ENCODE measurements at places on chromosomes 3 and 15. TPM values are rescaled to one million over a fixed set of nuclear protein-coding genes. Genes with fewer than 3 reads are reported as not detected.

- DNase-seq = no peak
Observed at GRCh38 chr3:186980989-186981388, 50.7 kb downstream of the ST6GAL1 start.

DNA sequence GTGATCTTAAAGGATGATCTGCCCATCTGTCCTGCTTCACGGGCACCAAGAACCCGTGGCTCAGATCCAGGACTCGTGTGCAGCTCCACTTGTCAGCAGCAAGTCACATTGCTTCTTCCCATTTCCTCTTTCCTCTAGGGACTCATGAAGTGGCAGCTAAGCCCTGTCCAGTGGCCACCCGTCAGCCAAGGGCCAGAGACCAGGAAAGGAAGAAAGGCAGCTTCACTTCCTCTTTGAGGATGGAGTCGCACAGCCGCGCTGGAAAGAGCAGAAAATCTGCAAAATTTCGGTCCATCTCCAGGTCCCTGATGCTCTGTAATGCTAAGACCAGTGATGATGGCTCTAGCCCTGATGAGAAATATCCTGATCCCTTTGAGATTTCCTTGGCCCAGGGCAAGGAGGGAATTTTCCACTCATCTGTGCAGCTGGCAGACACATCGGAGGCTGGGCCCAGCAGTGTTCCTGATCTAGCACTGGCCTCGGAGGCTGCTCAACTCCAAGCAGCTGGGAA lies 28.5 kb downstream of the IL16 start:
- peak; percentile 55 for DNase-seq

DNA sequence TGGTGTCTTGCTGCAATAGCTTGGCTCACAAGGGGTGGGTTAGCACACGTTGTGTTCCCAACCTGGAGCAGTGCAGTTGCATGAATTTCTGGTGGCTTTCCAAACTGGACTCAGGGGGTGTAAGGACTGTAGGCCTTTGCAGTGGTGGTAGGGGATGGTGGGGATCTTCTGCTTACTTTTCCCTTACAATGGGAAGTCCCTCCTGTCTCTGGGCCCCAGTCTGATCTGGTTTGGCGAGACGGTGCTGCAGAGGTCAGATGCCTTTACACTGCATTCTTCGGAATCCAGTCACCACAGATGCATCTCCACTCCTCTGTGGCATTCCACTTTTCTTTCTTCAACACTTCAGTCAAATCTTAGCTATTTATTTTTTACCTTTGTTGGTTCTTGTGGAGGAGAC lies 132.1 kb downstream of the DOCK3 start:
- no peak for DNase-seq

DNA sequence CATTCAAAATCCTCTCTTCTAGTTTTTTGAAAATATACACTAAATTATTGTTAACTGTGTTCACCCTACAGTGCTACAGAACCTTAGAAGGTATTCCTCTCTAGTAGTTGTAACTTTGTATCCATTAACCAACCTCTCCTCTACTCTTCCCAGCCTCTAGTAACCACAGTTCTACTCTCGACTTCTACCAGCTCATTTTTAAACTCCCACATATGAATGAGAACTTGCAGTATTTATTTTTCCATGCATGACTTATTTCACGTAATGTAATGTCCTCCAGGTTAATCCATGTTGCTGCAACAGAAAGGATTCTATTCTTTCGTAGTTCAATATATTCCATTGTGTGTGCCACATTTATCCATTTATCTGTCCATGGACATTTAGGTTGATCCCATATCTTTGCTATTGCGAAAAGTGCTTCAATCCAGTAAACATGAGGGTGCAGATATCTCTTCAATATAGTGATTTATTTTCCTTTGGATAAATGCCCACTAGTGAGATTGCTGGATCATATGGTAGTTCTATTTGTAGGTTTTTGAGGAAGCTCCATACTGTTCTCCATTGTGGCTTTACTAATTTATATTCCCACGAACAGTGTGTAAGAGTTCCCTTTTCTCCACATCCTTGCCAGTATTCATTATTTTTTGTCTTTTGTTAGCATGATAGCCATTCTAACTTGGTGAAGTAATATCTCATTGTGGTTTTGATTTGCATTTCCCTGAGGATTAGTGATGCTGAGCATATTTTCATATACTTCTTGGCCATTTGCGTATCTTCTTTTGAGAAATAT lies 113.7 kb upstream of the SMAD3 start:
- DNase-seq = no peak

DNA sequence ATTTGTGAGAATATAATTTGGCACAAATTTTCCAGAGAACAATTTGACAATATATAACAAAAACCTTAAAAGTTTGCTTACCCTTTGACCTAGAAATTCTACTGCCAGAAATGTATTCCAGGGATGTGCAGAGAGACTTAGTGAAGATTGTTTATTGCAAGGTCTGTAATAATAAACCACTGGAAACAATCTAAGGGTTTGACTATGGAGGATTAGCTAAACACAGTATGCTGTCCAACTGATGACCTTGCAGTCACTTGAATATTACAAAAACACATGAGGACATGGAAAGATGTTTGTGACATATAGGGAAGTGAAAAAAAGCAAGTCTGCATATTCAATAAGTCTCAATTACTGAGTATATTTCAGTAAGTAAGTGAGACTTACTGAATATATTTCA lies 48.1 kb upstream of the CDV3 start:
- DNase-seq = no peak

GRCh38 chr15:79682851-79683288 lies 213.9 kb downstream of the MTHFS start:
- DNase-seq = no peak

- DNase-seq = no peak
Observed at GRCh38 chr3:5160940-5161858, 26.3 kb upstream of the EDEM1 start.

- no peak for DNase-seq
Observed at GRCh38 chr3:150286390-150287147, 121.5 kb upstream of the TSC22D2 start.

GRCh38 chr3:106113747-106114146 lies 244.9 kb upstream of the CBLB start:
- no peak for DNase-seq

DNA sequence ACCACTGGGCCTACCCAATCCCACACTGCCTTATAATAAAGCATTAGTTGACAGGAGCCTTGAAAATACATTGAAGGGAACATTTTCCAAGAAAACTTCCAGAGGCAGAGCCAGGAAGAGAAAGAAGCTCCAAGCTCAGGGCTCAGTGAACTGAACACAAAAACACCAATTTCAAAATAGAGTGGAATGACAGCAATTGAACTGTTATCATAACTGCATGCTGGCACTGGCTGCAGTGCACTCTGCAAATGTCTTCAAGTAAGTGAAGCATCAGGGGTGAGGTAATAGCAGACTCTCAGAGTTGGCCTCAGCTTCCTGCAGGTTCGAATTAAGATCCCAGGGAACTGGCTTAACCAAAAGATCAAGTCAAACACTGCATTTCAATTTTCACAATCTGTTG lies 388.0 kb upstream of the WNT5A start:
- no peak for DNase-seq

DNA sequence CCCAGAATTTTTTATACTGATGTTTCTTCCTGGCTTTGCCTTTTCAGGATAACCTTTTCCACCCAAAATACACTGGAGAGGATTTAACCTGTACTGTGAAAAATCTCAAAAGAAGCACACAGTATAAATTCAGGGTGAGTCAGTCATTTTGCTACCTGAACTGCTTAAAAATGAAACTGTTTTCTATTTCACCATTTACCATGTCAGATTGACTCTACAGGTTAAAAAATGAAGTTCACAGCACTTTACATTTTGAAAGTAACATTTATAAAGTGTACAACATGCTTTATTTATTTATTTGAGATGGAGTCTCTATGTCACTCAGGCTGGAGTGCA lies 115.2 kb downstream of the GHSR start:
- DNase-seq = no peak

DNA sequence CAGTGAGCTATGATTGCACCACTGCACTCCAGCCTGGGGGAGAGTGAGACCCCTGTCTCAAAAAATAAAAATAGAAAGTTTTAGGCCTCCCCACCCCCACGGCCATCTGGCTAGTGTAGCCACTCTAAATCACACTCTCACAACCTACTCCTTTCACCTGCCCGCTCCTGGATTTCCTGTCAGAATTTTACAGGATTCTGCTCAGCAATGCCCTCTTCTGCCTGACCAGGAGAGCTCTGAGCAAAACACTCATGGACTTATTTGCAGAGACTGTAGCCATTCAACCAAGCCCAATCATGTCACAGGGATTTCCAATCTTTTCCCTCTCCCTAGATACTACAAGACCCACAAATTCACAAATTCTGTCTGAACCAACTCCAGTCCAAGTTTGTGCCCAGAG lies 242.6 kb upstream of the TPRG1 start:
- no peak for DNase-seq

DNA sequence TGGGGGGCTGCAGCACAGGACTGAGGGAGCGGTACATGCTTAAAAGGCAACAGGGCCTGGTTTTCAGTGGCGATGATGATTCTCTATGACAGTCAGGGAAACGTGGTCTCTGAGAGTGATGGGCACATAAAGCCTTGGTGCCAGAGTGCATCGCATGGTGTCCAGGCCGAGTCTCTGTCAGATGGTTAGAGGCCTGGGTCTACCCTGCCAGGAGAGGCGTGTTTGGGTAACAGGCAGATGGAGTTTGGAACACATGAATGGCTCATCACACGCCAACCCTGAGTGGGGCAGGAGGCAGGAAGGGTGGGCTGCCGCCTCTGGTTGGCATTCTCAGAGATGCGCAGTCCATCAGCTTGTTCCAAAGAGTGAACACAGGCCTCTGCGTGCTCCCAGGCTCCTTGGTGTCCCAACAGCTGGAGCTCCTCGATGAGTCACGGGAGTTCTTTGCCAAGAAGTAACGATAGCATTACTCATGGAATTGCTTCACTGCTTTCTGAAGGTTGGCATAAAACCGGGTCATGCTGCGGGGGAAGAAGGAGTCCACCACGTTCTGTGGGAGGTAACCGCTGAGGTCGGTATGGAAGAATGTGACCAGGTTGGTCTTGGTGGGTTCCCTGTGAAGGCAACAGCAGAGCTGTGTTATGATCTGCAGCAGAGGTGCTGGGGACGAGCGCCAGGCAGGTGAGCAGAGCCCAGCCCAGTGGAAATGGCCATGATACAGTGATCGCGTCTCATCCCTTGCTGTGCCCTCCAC lies 11.0 kb downstream of the STARD5 start:
- peak; percentile 54 for DNase-seq

DNA sequence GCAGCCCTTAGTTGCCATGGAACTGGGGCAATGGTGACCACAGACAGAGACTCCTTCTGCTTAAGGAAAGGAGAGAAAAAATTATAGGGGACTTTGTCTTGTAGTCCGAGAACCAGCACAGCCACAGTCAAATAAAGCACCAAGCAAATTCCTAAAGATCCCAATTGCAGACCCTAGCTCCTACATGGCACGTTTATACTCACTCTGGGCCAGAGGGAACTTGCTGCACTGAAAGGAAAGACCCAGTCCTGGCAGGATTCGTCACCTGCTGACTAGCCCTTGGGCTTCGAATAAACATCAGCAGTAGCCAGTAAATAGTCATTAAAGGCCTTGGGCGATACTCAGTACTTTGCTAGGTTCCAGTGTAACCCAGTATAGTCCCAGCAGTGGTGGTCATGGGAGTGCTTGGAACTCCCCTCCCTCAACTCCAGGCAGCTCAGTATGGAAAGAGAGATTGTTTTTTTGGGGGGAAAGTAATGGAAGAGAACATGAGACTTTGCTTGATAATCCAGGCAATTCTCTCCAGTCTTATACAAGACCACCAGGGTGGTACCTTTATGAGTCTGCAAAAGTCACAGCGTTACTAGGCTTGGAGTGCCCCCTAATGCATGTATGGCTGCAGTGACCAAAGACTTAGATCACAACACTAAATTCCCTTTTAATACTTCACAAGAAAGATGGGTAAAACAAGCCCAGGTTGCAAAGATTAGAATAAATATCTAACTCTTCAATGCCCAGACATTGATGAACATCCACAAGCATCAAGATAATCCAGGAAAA lies 66.4 kb upstream of the AGTR1 start:
- DNase-seq = no peak

DNA sequence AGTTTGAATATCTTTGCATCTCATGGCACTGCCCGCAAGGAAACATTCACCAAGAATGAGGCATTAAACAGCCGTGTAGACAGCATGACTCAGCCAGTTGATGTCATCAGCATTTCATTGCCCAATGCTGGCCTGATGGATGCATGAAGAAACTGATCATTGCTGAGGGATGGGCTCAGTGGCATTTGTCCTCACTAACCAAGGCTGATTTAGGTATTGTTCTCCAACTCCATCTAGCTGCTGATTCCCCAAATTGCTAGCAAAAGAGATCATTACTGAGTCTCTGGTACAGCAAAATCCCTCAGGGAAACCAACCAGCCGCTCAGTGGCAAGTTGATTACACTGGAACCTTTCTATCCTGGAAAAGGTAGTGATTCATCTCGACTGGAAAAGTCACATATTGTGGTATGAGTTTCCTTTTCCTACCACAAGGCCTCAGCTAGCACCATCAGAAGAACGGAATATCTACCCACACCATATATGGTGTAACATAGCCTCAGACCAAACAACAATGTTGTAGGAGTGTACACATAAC lies 186.5 kb upstream of the GAP43 start:
- DNase-seq = no peak

- DNase-seq = no peak
Observed at GRCh38 chr3:64121750-64122311, 98.5 kb upstream of the PSMD6 start.

- peak; percentile 42 for DNase-seq
Observed at GRCh38 chr3:160400030-160400701, 716 bp downstream of the SMC4 start.

DNA sequence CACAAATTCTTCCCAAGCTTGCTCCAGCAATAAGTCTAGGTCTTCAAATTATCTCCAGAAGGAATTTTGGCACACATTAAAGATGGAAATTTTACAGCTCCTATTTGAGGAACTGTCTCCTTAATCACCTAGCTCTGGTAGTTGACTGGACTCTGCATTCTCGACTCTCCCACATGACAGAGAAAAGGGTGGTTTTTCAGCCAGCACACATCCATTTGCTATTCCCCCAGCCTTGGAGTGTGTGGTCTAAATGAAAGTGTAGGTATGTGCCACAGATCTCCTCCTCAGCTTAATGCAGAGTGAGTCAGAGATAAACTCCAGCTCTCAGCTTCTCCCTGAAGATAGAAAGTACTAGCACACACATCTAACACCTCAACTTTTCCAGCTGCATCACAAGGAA lies 62.2 kb upstream of the ALCAM start:
- DNase-seq = no peak

DNA sequence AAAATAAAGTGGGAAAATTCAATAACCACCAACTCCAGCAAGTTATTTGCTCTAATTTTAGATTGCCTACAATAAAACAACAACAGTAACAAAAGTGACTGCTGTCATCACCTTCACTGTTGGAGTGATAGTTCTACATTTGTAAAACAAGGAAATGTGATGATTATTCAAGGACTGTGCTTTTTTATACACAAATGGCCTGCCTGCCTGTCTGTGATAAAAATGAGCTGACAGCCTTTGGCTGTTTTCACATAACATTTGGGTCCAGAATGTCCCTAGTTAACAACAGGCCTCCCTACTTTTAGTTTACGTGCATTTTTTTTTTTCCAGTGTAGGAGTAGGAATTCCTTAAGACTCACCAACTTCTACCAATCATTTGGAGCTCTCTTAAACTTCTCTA lies 768.8 kb downstream of the PDCD6IP start:
- no peak for DNase-seq

ZNF501 gene
- total RNA-seq = 8.7 TPM

PCLAF gene
- 0.17 TPM for total RNA-seq

GRM7 gene
- not detected for total RNA-seq

SLC30A4 gene
- 2.8 TPM for total RNA-seq

UBA7 gene
- total RNA-seq = 31.8 TPM

SLC7A14 gene
- total RNA-seq = not detected

CORO2B gene
- 4.5 TPM for total RNA-seq

GAP43 gene
- not detected for total RNA-seq

CACNA2D3 gene
- total RNA-seq = 23.9 TPM

GP9 gene
- not detected for total RNA-seq

Measured in heart right ventricle (tissue), 16 donors.